ENCODE measurements at places on chromosomes 7 and 10. TPM values are rescaled to one million over a fixed set of nuclear protein-coding genes. Genes with fewer than 3 reads are reported as not detected.

The RAPGEF5 gene
- polyA plus RNA-seq, result 17.0 TPM

DNA sequence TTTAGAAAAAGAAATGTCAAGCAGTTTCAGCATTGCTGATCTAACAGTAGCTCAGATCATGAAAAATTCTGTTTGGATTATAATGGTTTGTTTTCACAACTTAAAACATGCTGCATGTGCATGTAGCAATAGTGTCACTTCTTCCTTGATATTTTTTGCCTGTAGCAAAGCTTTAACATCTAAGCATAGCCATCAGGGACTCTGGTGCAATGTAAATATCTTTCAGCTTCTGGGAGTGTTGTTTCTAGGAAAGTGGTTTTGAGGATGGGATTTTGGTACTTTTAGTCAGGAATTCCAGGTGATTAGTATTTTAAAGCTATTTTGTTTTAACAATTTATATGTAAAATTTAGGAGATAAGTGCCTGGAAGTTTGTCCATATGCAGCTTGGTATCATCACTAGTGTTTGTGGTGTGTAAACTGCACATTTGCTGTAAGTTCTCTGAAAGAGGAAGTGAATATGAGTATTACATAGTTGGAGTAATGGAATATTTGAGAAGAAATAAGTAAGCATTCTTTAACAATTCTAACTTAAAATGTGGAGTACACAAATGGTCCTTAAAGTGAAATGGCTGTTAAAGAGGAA lies 1.9 kb downstream of the RSBN1L start:
- no peak for DNase-seq

DNA sequence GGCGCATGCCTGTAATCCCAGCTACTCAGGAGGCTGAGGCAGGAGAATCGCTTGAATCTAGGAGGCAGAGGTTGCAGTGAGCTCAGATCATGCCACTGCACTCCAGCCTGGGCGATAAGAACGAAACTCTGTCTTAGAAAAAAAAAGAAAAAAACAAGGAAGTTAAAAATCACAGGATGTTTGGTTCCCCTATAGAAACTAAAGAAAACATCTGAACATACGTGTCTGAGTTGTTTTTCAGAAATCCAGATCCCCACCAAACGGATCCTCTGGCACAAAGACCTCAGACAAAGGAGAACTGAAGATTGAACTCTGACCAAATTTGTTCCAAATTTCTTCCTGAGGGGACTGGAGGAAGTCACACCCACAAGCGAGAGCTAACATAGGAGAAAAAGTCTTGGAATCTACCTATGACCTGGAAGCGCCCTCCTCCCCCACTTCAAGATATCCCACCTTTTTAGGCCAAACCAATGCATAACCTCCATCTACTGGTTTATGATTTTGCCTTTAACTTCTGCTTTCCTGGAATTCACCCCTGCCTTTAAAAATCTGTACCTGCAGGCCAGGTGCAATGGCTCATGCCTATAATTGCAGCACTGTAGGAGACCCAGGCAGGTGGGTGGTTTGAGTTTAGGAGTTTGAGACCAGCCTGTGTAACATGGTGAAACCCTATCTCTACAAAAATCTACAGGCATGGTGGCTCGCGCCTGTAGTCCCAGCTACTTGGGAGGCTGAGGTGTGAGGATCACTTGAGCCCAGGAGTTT lies 19.7 kb upstream of the SIRT1 start:
- no peak for DNase-seq

- DNase-seq, result peak; percentile 36
Measured at GRCh38 chr10:130481936-130482335, 345.7 kb downstream of the GLRX3 start.

DNA sequence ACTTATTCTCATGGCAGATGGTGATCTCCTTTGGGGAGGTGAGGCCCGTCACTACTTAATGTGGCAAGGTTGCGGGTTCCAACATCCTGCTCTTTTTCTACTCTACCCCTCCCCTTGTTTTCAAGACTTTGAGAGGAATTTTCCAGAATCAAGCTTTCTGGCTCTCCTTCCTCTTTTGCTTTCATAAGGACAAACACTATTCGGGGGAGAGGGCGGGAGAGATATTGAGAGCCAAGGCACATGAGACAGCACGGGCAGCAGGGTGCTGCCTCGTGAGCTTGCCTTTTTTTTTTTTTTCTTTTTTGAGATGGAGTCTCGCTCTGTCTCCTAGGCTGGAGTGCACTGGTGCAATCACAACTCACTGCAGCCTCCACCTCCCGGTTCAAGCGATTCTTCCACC lies 6.9 kb upstream of the PFKFB3 start:
- DNase-seq, result no peak

- no peak for DNase-seq
Measured at GRCh38 chr10:117092386-117092785, 45.7 kb downstream of the VAX1 start.

GRCh38 chr7:155057076-155057475 lies 13.0 kb upstream of the HTR5A start:
- no peak for DNase-seq

GRCh38 chr10:104641187-104641936 lies at the start of gene SORCS3:
Gene SORCS3 (plus strand): TSS chr10:104641290.
- DNase-seq, result no peak

The FZD8 gene
- polyA plus RNA-seq, result 36.3 TPM

GRCh38 chr7:155741805-155742204 lies 70.5 kb downstream of the SHH start:
- no peak for DNase-seq

DNA sequence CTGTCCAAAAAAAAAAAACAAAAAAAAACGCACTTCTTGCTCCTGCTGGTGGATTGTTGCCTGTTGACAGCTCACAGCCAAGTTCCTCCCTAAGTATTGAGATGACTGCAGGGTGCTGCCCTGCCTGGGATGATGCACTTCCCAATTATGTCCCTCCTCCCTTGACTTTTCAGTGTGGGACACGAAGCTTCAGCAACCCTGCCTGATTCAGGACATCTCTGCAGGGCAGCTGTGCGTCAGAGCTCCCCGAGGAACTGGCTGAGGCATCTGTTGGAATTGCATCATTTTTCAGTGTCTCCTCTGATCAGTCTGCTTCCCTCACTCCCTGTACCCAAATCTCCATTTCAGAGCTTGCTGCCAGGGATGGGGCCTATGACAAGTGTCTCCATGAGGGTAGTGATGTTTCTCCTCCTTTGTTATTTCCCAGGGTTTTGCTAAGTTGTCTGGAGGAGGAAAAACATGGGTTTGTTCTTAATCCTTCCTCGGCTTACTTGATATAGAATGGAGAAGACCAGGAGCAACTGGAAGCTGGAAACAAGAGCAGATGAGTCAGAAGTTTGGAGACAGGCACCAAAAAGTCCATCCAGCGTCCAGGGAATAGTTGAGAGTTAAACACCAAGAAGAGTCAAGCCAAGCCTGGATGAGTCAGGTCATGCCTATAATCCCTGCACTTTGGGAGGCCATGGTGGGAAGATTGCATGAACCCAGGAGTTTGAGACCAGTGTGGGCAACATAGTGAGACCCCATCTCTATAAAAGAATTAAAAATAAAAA lies 355.1 kb downstream of the GALNT17 start:
- DNase-seq, result no peak

- DNase-seq, result no peak
Measured at GRCh38 chr10:104146882-104147281, 24.9 kb downstream of the SFR1 start.

DNA sequence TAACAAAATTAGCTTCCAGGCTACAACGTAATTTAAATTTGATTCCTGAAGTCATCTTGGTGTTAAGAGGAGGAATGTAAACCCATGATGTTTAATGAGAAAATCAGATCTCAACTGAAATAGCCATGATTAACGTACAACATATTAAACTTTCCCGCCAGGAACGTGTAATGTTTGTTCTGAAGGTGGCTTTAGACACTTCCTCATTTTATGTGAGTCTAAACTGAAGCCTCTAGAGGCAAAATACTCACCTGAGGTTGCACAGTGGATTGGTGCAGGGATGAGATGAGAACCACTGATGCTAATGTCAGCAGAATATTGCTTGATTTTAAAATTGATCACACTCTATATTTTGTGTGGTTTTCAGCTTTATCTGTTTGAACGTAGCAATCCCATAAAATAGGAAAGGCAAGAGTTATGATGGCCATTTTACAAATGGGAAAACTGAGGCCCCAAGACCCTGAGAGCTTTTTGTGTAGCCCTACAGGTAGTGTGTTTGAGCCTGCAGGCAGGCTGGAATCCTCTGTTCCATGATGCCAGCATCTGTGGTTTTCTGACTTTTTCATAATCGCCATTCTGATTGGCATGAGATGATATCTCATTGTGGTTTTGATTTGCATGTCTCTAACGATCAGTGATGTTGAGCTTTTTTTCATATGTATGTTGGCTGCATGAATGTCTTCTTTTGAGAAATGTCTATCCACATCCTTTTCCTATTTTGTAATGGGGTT lies 243.7 kb upstream of the BMPER start:
- DNase-seq, result no peak

DNA sequence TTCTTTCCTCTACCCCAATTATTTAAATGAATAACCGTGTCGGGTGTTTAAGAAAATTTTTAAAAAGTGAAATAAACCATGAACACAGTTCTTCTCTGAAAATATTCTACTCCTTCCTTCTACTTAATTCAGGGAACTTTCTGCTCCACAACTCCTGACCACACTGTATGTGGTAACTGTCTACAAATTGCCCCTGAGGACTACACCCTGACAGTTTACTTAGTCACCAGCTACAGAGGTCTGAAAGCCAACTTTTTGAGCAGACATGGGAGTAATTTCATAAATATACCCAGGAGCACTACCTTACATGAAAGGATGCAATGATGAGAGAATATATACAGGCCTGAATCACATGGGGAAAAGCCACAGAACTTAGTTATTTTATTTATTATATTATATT lies 523.2 kb upstream of the SORCS1 start:
- no peak for DNase-seq

DNA sequence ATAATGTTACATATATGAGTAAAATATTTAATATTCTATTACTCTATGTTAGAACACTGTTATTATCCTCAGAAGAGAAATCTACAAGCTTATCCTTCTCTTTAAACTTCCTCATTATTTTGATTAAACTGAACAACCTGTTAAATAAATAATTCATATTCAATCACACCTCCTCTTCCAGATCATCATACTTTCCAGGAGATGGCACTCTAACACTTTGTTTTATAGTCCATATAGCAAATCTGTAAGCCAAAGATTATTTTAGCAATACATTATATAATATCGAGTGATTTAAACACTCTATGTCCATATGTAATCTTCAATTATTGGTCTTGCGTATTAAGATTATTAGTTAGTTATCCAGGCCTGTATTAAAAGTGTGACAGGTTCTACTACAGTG lies 694.1 kb downstream of the ANKRD7 start:
- peak; percentile 4 for DNase-seq

DNA sequence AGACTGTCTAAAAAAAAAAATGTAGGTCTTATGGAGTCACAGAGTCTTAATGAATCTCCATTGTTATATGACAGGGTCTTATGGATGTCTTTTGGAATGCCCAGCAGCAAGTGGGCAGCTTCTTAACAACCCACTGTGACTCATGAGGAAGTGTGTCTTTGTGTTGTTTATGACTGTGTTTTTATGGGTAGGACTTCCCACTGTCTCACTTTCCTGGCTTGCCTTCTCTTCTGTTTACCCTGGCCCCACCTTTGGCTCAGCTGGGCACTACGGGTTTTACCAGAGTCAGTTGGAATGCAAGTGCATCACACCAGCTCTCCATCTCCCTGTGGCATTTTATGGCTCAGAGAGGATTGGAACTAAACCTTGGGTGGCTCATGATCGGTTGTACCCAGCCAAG lies 580.5 kb downstream of the AUTS2 start:
- no peak for DNase-seq

DNA sequence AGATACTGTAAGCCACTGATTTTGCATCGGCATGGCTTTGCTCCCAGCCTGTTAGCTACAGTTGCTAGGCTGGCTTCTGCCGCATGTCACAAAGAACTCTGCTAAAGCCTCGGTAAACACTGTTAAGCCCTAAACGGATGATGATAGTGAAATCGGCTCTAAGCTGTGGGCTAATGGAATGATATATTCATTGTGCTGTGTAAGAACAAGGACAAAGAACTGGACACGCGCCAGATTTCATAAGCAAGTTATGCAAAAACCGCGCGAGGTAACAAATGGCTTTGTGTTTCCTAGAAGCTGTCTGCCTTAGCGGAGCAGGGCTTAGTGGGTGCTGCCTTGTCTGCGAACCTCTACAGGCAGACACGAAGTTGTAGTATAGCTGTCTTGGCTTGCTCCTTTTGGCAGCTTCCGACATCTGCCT lies 331.3 kb upstream of the COBL start:
- peak; percentile 12 for DNase-seq

GRCh38 chr7:2710286-2710655 lies 22.3 kb downstream of the AMZ1 start:
- DNase-seq, result no peak

The HOXA2 gene
- polyA plus RNA-seq, result 5.1 TPM

GRCh38 chr7:98737176-98737575 lies 120.1 kb downstream of the NPTX2 start:
- DNase-seq, result no peak

- no peak for DNase-seq
Measured at GRCh38 chr10:18955061-18955460, 93.5 kb upstream of the MALRD1 start.

- DNase-seq, result no peak
Measured at GRCh38 chr10:30453764-30454527, 20.0 kb downstream of the MAP3K8 start.

- no peak for DNase-seq
Measured at GRCh38 chr7:150784120-150784736, 15.9 kb downstream of the TMEM176B start.

The TRIM50 gene
- polyA plus RNA-seq, result 0.60 TPM

- no peak for DNase-seq
Measured at GRCh38 chr7:45696476-45696875, 122.3 kb downstream of the ADCY1 start.

The IRF5 gene
- 1.4 TPM for polyA plus RNA-seq

The MYL7 gene
- polyA plus RNA-seq, result 3.4 TPM

DNA sequence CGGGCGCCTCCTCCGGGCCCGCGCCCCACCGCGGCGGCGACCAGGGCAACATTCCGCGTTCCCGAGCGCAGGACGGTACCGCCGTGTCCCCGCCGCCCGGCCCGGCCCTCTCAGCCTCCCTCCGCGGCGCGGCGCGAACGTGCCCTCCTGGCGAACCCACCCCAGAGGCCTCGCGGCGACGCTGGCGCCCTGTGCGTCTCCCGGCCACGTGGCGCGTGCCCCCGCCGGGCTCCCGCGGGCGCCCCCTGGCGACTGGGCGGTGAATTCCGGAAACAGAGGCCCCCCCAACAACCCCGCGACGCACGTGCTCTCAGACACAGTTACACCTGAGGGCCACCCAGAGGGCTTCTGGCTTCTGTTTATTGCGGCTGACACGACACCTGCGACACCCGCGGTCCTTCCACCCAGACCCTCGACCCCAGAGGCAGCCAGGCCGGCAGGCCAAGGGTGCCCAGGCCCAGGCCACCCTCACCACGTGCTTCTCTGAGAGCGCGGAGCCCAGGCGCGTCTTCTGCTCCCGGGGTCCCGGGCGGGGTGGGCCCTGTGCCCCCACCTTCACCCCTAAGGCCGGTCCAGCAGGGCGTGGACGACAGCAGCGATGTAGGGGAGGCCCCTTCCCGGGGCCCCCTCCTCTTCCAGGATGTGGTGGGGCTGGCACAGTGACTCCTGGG lies at the start of gene SAP25:
SAP25 (minus strand) TSS at position 210 of the 671 bp plus-strand sequence; CDS start at position 52, 158 bp downstream.
- DNase-seq, result no peak

The UTF1 gene
- not detected for polyA plus RNA-seq
